ENCODE measurements at places on chromosomes 13 and 19. TPM values are rescaled to one million over a fixed set of nuclear protein-coding genes. Genes with fewer than 3 reads are reported as not detected.
A peak's percentile ranks its signal among the peaks of the same experiment; 100 is the strongest.

Gene ZNF724
- polyA plus RNA-seq: 6.1 TPM

DNA sequence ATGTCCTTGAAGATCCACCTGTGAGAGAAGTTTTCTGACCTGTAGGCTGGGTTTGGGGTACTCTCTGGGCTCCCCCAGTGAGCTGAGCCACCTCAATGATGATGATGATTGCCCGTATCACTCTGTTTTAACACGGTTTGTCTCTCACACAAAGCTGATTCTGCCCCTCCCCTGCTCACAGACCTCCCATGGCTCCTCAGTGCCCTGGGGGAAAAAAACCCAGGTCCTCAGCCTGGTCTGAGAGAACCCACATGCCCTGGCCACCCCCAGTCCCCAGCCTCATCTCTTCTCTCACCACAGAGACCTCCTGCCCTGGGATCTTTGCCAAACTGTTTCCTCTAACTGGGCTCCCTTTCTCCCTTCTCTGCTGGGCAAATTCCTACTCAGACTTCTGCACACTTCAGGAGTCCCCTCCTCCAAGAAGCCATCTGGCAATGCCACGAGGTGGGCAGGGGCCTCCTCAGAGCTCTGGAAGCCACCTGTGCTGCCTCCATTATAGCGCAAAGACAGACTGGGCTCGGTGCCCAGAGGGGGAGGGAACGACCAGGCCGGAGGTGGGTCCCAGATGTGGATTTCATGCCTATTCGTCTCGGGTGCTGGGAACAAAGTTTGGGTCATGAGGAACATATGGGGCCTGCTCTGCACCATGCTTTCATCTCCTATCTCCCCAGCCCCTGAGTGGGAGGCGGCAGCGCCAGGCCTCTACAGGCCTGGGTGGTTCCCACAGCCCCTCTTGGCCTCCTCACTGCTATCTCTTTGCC lies 8.5 kb upstream of the CA11 start:
- no peaks in the 10 kb centered on the region for H3K36me3 ChIP-seq
- no peaks in the 10 kb centered on the region for H3K27me3 ChIP-seq
- peaks cover 13% of the 10 kb centered on the region for H3K4me1 ChIP-seq
- H3K27ac ChIP-seq: peak overlapping the region; percentile 66
- H3K4me3 ChIP-seq: no peak overlapping the region

Gene KIR3DL1
- polyA plus RNA-seq: not detected

- peaks cover 92% of the 10 kb centered on the region for H3K4me1 ChIP-seq
- peak overlapping the region; percentile 9 for H3K4me3 ChIP-seq
- no peak for DNase-seq
- H3K27me3 ChIP-seq: no peaks in the 10 kb centered on the region
These were observed 35.2 kb downstream of the STK24 start for GRCh38 chr13:98541701-98542203.

- H3K27ac ChIP-seq: no peak overlapping the region
- DNase-seq: no peak
- no peaks in the 10 kb centered on the region for H3K27me3 ChIP-seq
- H3K36me3 ChIP-seq: peaks cover 9% of the 10 kb centered on the region
- no peak overlapping the region for H3K4me3 ChIP-seq
These were observed 4.4 kb downstream of the FTL start for GRCh38 chr19:48969276-48970138.

Gene EMP3
- polyA plus RNA-seq: 432 TPM

Gene ZNF358
- 2.2 TPM for polyA plus RNA-seq

Gene SHD
- polyA plus RNA-seq: not detected

Gene GNG7
- 54.4 TPM for polyA plus RNA-seq

DNA sequence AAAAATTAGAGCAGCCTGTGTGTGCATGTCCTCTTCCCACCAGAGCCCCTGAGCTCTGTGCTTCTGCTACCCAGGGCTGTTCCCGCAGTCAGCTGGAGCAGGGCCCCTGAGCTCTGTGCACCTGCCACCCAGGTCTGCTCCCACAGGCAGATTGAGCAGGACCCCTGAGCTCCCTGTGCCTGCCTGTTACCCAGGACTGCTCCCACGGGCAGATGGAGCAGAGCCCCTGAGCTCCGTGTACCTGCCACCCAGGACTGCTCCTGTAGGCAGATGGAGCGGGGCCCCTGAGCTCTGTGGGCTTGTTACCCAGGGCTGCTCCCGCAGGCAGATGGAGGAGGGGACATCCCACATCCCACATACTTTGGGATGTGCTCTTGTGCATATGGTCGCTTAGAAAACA lies 186.8 kb upstream of the SOX1 start:
- H3K27ac ChIP-seq: no peak overlapping the region
- no peaks in the 10 kb centered on the region for H3K4me1 ChIP-seq
- no peaks in the 10 kb centered on the region for H3K27me3 ChIP-seq

Gene CEP89
- 18.3 TPM for polyA plus RNA-seq

- H3K27ac ChIP-seq: peak overlapping the region; percentile 70
- no peak for DNase-seq
- peaks cover 8% of the 10 kb centered on the region for H3K27me3 ChIP-seq
- H3K4me1 ChIP-seq: peaks cover 40% of the 10 kb centered on the region
- peak overlapping the region; percentile 40 for H3K4me3 ChIP-seq
These were observed 12.7 kb upstream of the LILRA5 start for GRCh38 chr19:54325631-54326030.

Gene ZNF583
- polyA plus RNA-seq: 16.7 TPM

- H3K27me3 ChIP-seq: no peaks in the 10 kb centered on the region
- H3K4me1 ChIP-seq: no peaks in the 10 kb centered on the region
- H3K36me3 ChIP-seq: no peaks in the 10 kb centered on the region
- H3K27ac ChIP-seq: no peak overlapping the region
These were observed 18.3 kb downstream of the NCLN start for GRCh38 chr19:3203805-3204645.

Data from naive B cell (primary cell).